ENCODE measurements at places on chromosomes 5 and 9. TPM values are rescaled to one million over a fixed set of nuclear protein-coding genes. Genes with fewer than 3 reads are reported as not detected.

The PRSS3 gene
- 15.2 TPM for total RNA-seq

The PCDHB15 gene
- total RNA-seq, result 0.10 TPM

The FRRS1L gene
- total RNA-seq, result 0.30 TPM

The ZNF189 gene
- 8.4 TPM for total RNA-seq

The SLC6A7 gene
- total RNA-seq, result not detected

The MEF2C gene
- 0.02 TPM for total RNA-seq

The IL17B gene
- total RNA-seq, result not detected

The LCN2 gene
- 2.8 TPM for total RNA-seq

The MYORG gene
- total RNA-seq, result 4.3 TPM

The SURF2 gene
- 45.6 TPM for total RNA-seq

The PCDHA6 gene
- not detected for total RNA-seq

The PTGR1 gene
- 400 TPM for total RNA-seq

The PAEP gene
- not detected for total RNA-seq

The SLC1A1 gene
- total RNA-seq, result 1.7 TPM

The DMRT3 gene
- not detected for total RNA-seq

The SLC23A1 gene
- total RNA-seq, result 1.3 TPM

The ADGRD2 gene
- total RNA-seq, result not detected

The AFAP1L1 gene
- total RNA-seq, result 5.1 TPM

The PIGO gene
- 50.2 TPM for total RNA-seq

The IGFBPL1 gene
- total RNA-seq, result 2.9 TPM

The DMGDH gene
- not detected for total RNA-seq

The OLFML2A gene
- 21.6 TPM for total RNA-seq

The IDNK gene
- 4.4 TPM for total RNA-seq

The NKD2 gene
- 11.8 TPM for total RNA-seq

The VAV2 gene
- total RNA-seq, result 39.3 TPM

The OTP gene
- 0.19 TPM for total RNA-seq

The FER gene
- total RNA-seq, result 6.9 TPM

The SIT1 gene
- not detected for total RNA-seq

The WWC1 gene
- 79.0 TPM for total RNA-seq

The ANGPTL2 gene
- total RNA-seq, result 0.06 TPM

The CCL28 gene
- not detected for total RNA-seq

The WDR31 gene
- 0.88 TPM for total RNA-seq

The PRUNE2 gene
- 0.14 TPM for total RNA-seq

The MEIKIN gene
- total RNA-seq, result not detected

The PSMD5 gene
- 30.0 TPM for total RNA-seq

The SLC6A19 gene
- total RNA-seq, result not detected

The CEP120 gene
- total RNA-seq, result 6.9 TPM

The FOXI1 gene
- total RNA-seq, result not detected

The CD72 gene
- not detected for total RNA-seq

The GAPT gene
- not detected for total RNA-seq

The QRFP gene
- not detected for total RNA-seq

The ORM2 gene
- total RNA-seq, result not detected

The ANXA2R gene
- total RNA-seq, result 3.0 TPM

The NEK6 gene
- total RNA-seq, result 64.3 TPM

The GRIA1 gene
- total RNA-seq, result not detected

The OBP2B gene
- not detected for total RNA-seq

The BARX1 gene
- total RNA-seq, result 11.1 TPM

The SH2D3C gene
- not detected for total RNA-seq

The SPINK1 gene
- total RNA-seq, result not detected

The DDX4 gene
- total RNA-seq, result not detected

The TTC23L gene
- total RNA-seq, result not detected

The PCDHB14 gene
- 0.08 TPM for total RNA-seq
